CD4-positive, alpha-beta T cell treated with Interleukin-1 beta for 1 hour (primary cell): ENCODE measurements at places on chromosomes 6 and 20.

- DNase-seq, result no peak
These were observed at the start of gene SCUBE3 for GRCh38 chr6:35213824-35214756. TSS of gene SCUBE3 (plus strand) at chr6:35213956. CDS start at chr6:35214419, 463 bp downstream.

DNA sequence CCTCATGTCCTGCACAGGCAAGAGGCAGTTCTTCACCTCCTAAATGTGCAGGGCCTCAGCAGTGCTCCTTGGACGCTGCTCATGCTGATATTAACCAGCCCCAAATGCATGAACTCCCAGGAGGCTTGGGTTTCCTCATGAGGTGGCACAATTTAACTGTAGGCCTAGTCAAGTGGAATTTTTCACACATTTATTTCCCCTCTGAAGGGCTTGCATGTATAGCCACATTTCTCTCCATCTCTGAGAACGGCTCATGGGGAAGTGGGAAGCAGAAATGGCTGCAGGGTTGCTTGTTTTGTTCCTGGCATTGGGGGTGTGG, 72.8 kb upstream of the PAX1 start:
- no peak for DNase-seq

GRCh38 chr6:16824845-16825685, 63.8 kb upstream of the ATXN1 start:
- no peak for DNase-seq

GRCh38 chr20:47464380-47465101, 37.1 kb upstream of the NCOA3 start:
- no peak for DNase-seq

- peak; percentile 62 for DNase-seq
These were observed 4.2 kb downstream of the BRD2 start for GRCh38 chr6:32972353-32973143.

DNA sequence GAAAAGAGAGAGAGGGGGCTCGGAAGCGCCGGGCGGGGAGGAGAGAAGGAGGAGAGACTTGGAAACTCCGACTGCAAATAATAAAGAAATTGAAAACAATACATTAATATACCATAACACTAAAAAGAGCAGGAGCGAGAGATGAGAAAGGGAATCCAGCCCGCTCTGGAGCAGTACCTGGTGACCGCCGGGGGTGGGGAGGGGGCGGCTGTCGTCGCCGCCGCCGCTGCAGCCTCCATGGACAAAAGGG, 338 bp downstream of the E2F3 start:
- DNase-seq, result no peak

- DNase-seq, result no peak
These were observed 469.7 kb downstream of the PKHD1 start for GRCh38 chr6:51617751-51618150.

DNA sequence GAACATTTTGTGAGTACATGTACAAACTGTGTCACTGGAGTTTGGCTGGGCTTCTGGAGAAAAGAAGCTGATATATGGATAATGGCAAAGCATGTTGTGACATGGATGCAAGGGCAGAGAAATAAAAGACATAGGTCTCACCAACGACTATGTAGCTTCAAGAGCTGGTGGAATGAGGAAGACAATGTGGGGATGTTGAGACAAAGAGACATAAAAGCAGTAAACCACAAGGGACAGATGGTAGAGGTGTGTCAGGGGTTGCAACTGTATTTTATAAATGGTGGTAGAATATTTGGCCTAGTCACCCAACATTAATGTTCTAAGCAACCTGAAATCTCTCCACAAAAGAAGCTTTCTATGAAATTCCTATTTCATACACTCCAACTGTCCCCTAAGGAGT, 199.0 kb downstream of the KCNQ5 start:
- no peak for DNase-seq

DNA sequence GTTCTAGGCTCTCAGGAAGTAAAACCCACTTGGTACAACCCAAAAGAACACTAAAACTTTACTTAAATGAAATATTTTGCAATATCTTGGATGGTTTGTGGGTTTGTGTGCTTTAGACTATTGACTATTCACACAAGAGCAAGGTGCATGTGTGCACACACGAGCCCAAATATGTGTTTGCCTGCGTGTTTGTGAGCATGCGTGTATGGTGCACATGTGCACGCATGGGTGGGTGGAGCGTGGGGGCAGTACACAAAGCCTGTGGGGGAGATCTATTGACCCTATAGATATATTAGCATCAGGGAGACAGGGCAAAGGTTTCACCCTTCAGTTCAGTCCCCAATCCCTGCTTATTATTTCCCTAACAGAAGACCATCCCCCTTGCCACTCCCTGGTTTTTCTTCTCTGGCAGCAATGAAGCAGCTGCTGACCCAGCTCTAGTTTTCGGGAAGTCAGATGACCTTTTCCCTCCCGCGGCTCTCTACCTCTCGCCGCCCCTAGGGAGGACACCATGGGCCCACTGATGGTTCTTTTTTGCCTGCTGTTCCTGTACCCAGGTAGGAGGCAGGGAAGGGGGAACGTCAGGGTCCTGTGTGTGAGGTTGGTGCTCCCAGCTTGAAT, at the start of gene C2:
Gene C2, plus strand, starts transcription at position 476 of the 621 bp plus-strand sequence. Its CDS starts 36 bp downstream, at position 512.
- DNase-seq, result no peak

DNA sequence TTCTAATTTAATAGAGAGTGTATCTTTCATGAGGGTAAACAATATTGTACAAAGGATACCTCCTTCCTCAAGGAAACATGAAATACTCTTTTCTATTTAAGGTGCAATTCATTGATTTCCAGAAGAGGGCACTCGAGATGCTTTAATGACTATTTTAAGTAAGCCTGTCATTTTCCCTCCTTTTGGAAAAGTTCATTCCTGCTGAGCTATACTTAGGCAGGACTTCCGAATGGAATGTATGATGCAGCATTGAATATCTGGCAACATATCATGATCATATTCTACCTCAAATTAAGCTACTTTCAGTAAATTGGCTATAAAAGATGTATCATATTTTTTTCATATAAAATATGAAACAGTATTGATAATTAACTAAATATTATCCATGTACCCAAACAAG, 5.0 kb downstream of the DST start:
- no peak for DNase-seq

GRCh38 chr6:78538002-78538401, 329.3 kb upstream of the IRAK1BP1 start:
- no peak for DNase-seq

DNA sequence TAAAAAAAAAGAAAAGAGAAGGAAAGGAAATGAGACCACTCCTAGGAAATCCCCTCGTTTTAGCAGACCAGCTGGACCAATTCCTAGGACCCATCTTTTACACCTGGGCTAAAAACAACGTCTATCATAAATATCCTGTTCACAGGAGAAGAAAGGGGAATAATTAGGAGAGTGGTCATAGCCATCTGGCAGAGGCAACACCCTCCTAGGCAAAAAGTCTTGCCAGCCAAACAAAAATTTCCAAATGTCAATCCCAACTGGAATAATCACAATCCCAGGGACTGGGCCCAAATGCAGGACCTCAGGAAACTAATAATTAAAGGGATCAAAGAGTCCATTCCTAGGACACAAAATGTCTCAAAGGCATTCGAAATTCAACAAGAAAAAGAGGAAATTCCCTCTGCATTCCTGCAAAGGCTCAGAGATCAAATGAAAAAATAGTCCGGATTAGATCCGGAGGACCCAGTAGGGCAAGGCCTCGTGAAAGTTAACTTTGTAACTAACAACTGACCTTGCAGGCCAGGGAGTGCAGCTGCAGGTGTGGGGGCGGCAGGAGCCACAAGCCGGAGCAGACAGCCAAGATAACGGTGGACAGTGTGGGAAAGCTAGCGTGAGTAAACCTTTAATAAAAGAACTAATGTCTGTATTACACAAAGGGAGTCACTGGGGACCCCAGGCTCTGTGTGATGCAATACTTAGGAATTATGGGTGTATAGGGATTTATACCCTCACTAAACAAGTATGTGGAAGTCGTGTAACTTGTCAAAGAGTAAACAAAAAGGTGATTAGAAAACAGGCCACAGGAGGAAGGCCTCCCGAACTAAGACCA, 11.7 kb downstream of the LCA5 start:
- DNase-seq, result no peak

DNA sequence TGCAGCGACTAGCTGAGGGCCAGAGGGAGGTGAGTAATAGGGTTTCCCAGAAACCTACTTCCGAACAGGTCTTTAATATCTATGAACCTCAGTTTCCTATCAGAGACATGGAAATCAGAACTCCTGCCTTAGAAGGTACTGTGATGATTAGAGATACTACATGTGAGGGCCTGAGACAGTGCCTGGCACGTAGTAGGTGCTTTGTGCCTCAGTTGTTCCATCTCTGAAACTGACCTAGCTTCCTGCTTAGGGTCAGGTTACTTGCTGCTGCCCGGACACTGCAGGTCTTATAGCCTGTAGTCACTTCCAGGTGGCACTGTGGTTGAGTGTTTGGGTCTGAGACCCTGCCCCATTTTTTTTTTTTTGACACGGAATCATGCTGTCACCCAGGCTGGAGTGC, 20.9 kb downstream of the RAB44 start:
- no peak for DNase-seq

GRCh38 chr6:124943658-124944057, 18.6 kb upstream of the RNF217 start:
- DNase-seq, result no peak

- no peak for DNase-seq
These were observed 108.9 kb upstream of the BTBD3 start for GRCh38 chr20:11808841-11809240.

DNA sequence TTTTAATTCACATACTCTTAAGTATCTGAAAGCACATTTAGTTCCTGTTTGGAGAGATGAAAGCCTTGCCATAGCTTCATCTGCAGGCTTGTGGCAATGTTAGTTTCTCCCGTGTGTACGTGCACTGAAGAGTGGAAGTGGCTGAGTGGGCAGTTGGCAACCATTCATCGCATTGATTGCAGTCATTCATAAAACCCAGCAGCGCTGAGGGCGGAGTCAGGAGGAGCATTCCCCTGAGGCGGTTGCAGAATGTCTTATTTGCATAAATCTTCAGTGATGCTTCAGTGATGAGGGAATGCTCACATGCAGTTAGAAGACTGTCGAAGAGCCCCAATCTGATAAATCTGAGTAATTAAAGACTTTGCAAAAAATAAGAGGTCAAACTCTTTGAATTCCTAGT, 79.1 kb downstream of the RIMS1 start:
- DNase-seq, result no peak

DNA sequence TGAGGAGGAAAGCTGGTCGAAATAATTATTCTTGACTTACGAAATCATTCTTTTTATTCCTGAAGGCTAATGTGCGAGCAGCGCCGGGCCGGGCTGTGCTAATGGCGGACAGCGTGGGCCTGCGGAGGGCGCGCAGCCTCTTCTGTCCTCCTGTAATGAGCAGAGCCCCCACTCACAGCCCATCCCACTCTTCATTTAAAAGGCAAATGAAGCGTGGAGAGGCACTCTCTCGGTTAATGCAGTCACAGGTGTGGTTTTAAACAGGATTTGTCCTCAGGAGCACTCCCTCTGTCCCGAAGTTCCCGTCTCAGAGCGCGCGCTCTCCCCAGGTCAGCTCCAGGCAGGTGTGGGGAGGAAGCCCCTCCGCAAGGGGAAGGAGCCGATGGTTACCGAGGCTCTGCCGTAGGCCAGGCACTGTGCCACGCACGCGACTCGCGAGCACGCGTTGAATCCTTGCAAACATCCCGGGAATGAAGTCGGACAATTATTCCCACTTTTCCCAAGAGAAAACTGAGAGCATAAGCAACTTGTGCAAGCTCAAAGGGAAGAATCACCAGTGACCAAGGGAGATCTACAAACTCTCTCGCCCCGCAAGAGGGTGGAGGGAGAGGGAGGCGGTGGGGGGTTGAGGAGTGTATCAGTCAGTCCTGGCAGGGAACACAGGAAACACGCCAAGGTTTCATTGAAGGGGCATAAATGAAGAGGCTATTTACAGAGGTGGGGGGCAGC, 35.5 kb upstream of the ZFAND3 start:
- no peak for DNase-seq

DNA sequence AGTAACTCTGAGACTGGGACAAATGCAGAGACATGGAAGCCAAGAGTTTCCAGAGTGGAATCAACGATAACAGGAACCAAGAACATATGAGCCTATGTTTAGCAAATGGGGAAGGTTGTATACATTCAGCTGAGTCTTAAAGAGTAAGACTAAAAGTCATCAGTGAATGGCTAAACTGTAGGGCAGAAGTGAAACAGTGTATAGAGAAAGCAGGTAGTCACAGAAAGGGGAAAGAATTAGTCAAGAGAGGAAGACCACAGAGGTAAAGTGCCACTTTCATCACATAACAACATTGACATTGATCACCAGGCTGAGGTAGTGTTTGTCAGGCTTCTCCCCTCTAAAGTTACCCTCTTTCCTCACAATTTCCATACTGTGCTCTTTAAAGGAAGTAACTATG, 306.5 kb upstream of the SPTLC3 start:
- no peak for DNase-seq

DNA sequence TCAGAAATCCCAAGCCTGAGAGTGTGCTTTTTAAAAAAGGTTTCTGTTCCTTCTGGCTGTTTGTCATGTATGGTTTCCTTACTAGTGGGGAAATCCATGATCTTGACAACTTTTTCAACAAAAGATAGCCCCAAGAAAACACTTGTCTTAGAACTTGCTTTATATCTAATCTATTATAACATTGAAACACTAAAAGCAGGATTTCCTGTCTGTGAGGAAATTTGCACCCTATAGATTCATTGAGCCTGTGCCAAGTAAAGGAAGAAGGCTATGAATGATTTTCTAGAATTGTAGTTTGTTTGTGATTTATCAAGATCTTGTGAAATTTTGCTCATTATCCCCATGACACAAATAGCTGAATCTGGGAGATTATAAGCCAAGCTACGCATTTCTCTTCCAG, 238.6 kb upstream of the RIN2 start:
- DNase-seq, result no peak

DNA sequence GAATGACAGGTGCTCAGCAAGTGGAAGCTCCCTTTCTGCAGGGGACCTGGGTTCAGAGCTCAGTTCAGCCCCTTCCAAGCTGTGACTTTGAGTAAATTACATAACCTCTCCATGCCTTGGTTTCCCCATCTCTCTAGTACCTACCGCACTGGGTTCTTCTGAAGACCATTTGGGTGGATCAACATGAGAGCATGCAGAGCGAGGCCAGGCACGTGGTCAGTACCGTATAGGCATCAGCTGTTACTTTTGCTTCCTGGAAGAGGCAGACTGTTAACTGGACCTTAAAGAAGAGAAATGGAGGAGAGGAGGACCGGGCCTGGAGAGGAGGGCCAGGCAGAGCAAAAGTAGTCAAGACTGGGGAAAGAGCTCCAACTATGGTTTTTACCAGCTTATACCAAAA, 1.7 kb upstream of the MYLK2 start:
- DNase-seq, result no peak

GRCh38 chr6:106765496-106765895, 136.1 kb downstream of the QRSL1 start:
- no peak for DNase-seq

DNA sequence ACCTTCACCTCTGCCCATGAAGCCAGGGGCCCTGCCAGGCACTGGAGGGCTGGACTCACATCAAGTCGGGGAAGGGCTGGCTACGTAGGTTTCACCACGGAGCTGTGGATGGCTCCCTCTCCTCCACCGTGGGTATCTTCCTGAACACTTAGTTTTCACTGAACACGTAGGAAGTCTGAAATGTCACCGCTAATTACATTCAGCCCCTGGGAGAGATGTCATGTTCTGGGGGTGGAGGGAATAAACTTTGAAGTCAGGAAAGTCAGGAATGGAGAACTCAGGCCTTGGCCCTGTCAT, 6.5 kb downstream of the LHFPL5 start:
- DNase-seq, result no peak
